Foreskin keratinocyte (primary cell): ENCODE measurements at places on chromosomes 3 and 15. TPM values are rescaled to one million over a fixed set of nuclear protein-coding genes. Genes with fewer than 3 reads are reported as not detected.

Gene LNP1
- 1.0 and 1.6 TPM in 2 replicates for total RNA-seq

Gene ITIH4
- total RNA-seq: 0.18 and 0.95 TPM in 2 replicates

Gene NAALADL2
- total RNA-seq: 0.28 and 0.68 TPM in 2 replicates

Gene KNL1
- 30.0 and 32.8 TPM in 2 replicates for total RNA-seq

Gene DYNC1LI1
- 34.3 and 36.9 TPM in 2 replicates for total RNA-seq
